ENCODE measurements at places on chromosomes 16 and 17.

DNA sequence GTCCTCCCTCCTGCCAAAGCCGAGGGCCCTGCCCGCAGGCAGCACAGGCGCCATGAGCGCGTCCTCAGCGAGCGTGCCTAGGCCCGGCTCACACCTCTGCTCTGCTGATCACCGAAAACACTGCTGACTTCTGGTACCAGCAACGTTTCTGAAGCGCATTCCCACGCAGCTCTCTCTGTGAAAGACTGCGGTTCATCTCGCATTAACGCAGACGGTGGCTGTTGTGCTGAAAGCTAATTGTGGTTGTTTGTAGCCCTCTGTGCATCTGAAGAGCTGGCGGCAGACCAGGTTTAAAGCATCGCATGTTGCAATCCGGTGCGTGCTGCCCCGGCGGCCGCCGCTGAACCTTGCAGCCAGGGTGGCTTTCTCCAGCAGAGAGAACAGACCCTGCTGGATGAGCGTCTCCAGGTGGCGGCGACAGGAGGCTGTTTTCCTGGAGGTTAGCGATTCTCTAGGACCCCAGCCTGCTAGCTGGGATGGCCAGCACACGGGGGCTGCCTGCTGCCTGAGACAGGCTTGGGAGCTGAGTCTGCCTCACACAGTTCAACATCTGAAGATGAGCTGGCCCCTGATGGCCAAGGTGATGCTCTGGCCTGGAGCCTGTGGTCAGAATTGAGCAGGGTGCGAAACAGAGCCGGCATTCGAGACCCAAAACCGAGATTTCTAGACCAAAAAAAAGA lies 49.8 kb upstream of the CHMP6 start:
- DNase-seq: peak; percentile 77

DNA sequence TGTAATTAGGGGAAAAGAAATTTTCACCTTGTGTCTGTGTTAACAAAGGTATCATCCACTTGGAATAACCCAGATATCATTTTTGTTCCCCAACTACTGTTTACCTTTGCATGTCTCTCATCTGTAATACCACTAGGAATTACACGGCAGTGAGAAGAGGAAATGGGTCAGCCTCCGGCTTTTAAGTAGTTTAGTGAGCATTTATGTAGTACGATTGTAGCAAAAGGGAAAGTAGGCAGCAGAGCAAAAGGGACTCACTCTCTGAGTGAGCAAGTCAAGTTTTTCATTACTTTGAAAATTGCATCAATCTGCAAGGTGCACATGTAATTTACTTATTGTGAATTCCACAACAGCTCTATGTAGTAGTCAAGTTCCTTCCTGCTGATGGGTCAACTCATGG lies 11.2 kb downstream of the PHF12 start:
- DNase-seq: no peak

DNA sequence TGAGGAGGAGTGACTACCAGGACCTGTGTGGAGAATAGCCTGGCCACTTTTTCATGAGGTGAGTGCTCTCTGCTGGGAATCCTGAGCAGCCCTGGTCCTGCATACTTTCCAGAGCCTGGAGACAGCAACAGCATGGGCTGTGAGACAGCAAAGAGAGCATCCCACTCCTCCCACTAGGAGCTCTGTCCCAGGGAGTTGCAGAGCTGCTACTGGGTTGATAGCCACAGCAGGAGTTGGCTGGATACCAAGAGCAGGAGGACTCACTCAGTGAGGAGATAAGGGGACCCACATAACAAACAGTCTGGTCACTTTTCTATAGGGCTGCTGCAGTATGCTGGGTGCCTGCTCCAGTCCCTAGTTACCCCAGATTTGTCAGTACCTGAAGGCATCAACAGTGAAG lies 439.3 kb upstream of the CDH8 start:
- DNase-seq: no peak

GRCh38 chr16:67653789-67654402 lies 6.2 kb downstream of the ACD start:
- DNase-seq: no peak

- no peak for DNase-seq
Observed at GRCh38 chr16:75308011-75308410, 56.6 kb upstream of the BCAR1 start.

DNA sequence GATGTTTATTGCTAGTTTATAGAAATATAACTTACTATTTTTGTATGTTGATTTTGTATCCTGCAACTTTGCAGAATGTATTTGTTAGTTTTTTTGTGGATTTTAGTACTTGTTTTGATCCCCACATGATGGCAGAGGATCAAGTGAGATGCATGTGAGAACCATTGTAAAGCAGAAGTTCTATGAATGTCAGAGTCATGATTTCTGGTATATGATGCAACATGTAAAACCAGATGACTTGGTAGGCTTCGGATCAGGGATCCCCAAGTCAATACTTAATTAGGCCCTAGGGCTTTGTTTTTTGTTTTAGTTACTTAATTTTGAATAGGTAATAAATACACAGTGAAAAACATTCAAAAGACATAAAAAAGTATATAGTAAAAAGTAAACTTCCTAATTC lies 45.8 kb downstream of the ESRP2 start:
- DNase-seq: no peak

DNA sequence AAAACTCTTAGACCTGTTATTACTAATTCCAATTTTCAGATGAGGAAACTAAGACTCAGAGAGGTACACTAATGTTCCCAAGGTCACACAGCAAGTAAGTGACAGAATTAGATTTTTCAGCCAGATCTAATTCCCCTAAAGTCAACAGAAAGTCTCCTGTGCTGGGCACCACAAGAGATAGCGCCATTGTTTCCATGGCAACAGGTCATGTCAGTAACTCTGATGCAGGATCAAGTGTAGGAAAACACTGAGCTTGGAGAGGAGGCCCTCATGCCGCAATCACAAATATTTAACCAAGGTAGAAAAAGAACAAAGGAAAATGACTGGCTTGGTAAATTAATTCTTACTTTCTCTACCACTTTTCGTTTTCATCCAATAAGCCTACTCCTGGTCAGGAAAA lies 166.0 kb upstream of the CDH13 start:
- no peak for DNase-seq

DNA sequence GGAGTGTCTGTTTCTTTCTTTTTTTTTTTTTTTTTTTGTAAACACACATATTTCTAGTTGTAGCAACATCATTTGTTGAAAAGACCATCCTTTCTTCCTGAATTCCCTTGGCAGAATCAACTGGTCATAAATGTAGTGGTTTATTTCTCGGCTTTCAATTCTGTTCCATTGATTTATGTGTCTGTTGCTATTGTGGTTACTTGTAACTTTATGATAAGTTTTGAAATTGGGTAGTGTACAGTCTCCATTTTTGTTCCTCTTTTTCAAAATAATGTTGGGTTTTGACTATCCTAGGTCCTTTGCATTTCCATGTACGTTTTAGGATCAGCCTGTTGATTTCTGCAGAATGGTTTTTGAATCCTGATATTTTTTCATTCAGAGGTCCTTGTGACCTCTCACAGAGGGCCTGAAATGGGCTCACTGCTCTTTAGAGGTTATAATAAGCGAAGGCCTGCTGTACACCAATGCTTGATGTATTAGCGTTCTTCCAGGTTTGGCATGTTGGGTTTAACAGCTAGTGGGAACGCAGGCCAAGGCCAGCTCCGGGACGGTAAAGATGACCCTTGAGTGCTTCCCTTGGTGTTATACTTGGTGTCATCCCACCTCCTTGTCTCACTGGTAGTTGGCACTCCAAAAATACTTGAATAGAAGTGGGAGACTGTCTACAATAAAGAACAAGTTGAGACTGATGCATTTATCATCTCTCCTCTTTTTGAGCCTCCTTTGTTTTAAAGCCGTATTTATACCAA lies 43.8 kb downstream of the ZNRF1 start:
- no peak for DNase-seq

DNA sequence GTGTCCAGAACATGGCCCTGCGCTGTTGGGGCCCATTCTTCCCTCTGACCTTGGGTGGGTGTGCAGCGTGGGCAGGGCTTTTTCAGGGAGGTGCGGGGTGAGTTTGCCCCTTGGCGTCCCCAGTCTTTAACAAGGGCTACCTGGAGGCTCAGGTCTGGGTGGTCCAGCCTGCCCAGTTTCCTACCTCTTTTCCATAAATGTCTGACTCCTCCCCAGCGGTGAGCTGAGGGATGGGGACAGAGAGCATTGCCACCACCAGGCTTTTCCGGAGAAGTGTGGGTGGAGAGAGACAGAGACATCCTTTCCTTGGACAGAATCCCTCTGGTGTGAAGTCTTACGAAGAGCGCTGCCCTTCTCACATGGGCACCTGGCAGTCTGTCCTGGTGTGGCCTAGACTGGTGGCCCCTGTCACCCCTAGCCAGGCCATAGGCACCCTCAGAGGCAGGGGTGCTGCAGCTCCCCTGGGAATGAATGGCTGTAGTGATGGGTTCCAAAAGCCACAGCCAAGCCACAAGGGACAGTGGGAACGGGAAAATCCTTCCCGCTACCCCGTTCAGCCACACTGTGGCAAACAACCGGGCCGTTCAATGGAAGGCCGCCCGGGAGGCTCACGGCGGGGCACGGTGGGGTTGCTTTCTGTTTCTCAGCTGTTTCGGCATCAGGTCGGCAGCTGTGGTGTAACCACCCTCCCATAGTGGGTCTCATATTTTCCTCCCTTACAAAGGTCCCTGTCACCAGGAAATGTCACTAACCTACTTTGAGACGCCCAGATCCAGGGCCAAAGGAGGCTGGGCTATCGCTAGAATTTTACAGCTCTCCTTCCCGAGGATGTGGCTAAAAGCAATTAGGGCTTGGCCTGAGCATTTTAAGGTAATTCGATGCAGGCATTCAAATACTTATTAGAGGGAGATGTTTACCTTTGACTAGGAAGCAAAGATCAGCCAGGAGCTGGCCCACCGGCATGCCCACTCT lies 61.9 kb upstream of the GSE1 start:
- DNase-seq: no peak
